Left renal cortex interstitium (tissue), 4 donors: ENCODE measurements at places on chromosomes 12 and 14. TPM values are rescaled to one million over a fixed set of nuclear protein-coding genes. Genes with fewer than 3 reads are reported as not detected.

The USP15 gene
- 51.2 TPM for polyA plus RNA-seq

The TMEM63C gene
- 1.5 TPM for polyA plus RNA-seq

The SOAT2 gene
- 1.2 TPM for polyA plus RNA-seq

DNA sequence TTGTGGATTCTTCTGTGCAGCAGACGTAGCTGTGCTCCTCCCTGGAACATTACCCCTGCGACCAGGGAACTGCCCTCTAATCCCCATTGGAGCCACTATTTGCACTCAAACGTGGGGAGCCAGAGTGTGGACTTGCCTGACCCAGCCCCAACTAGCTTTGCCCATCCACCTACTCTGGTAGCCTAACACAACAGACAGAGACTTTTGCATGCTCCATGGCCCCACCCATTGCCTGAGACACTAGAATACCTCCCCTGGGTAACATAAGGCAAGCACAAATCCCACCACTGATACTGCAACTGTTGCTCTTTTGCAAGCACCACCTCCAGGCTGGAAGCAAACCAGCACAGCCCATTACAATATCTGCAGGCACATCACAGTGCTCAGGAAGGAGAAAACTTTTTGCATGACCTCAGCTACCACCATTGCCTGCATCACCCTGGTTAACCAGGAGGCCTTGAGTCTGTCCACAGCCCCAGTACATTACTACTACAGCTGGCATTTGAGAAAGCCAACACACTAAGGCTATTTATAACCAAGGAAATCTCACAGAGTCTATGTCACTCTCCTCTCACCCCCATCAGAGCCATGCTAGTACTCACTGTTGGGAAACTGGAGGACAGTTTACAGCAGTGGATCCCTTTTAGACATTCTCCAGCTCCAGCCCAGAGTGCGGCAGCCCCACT lies 15.0 kb downstream of the CEP128 start:
- no peak for DNase-seq

DNA sequence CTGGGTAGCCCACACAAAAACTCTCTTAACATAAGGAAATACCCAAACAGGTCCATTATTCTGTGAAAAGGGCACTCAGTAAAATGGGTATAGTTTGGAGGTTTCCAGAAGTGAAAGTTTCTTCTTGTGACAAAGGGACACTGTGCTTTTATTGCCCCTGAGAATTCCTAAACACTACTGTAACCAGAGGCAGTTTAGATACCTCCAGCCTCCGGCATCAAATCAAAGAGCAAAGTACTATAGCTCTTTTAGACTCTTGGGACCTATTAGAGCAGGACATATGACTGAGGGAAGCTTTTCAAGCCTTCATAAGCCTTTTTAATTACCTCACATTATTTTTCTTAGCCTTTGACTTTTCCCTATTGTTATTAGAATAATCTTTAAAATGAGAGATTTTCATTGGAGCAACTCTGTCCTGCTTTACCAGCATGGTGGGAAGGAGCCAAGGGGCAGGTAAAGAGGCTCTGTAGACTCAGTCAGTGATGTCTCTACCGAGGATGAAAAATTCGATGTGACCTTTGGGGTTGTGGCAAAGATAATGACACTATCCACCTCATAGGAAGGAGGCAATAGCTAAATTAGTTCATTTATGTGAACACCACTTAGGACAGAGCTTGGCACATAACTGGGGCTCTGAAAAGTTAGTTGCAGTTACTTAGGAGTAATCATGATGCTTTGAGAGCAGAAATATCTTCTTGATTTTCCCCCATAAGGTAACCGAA lies 85.1 kb downstream of the IFNG start:
- no peak for DNase-seq

DNA sequence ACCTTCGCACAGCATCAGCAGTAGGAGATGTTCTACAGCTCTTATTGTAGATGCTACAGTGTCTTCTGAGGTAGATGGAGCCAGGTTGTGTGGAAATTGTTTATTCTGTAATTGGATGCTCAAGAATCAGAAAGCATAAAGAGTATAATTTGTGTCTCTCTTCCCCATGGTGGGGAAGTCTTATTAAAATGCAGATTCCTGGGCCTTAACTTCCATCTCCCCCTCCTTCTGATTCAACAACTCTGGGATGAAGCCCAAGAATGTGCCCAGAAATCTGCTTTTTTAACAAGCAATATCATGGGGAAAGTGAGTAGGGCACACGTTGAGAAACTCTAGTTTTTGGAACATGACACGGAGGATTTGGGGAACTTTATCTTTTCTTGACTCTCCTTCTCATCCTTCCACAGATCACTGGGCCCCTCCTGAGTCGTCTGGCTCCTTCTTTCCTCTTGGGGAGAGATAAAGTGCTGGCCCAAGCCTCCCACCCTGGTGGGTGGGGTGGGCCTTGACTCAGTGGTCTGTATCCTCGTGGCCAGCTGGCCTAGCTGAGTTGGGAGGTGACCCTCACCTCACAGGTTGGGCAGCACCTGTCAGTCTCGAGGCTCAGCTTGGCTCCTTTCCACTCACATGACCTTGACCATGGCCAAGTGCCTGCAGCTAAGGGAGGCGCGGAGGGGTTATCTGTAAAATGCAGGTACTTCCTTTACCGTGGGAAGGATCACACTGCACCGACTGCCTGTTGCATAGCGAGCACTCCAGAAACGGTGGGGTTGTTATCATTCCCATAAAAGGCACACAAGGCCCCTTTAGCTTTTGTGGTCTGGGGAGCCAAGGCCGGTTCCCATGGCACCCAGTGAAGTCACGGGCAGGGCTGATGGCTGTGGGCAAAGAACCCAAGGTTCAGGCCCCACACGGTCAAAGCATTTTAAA lies 141.9 kb downstream of the CHST11 start:
- DNase-seq: no peak

DNA sequence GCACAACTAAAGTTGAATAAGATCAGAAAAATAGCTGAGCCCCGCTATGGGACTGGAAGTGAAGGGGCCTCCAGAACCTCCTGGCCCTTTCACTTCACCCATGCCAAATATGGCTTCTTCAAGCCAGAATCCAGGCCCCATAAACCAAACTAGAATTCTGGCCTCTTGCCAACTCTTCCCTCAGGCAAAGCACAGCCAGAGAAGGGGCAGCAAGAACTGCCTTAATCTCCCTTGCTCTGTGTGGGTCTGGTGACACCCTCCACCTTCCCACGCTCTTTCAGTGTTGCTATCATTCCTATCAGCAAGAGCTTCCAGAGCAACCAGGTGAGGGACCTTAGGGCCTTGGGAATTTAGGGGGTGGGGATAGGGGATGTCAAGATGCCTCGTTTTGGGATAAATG lies 3.1 kb upstream of the PNMA1 start:
- no peak for DNase-seq

DNA sequence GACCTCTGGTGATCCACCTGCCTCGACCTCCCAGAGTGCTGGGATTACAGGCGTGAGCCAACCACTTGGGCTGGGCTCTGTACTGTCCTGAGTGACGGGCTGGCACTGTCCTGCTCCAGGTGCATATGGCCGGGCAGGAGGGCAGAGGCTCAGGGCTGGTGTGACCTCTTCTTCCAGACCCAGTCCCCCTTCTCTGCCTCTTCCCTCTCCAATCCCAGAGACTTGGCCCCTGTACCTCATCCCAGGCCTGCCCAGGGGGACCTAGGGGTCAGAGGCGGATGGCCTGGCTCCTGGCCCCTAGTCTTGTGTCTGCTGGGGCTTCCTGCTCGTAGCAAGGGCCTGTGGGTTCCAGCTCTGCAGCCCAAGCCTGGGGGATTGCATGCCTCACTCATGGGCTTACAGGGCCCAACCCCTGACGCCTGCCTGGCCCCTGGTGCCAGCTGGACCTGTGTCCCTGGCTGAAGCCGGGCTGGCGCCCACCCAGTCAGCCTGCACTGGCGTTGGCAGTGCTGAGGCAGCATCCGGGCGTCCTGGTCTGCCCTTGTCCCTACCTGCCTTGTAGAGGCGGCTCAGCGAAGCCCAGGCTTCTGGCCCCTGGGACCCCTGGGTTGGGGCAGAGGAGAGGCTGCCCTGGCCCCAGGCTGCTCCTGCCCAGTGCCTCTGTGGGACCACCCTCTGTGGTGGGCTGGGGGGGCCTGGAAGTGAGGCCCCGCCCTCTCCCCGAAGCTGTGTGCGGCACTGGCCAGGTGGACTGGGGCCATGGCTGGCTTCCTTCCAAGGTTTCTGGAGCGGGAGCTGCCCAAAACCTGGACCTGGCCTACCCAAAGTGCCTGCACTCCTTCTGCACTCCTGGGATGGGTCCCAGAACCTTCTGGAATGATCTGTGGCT lies 4.3 kb downstream of the TEDC1 start:
- no peak for DNase-seq

GRCh38 chr14:77746064-77746702 lies 14.8 kb downstream of the SNW1 start:
- DNase-seq: no peak

DNA sequence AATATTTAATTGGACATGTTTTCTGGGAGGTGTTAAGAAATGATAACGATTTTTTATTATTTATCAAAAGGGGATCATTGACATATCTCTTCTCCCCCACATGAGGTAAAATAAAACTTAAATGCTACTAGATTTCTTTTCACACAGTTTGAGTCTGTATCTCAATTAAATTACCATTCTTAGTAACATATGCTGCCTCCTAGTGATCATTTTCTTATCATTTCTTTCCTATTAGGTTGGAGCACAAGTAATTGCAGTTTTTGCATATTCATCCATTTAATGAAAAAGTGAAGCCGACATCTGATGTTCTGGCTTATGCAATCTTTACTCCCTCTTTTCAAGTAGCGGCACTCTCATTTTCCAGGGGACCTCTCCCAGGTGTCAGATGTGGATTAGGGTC lies 24.9 kb downstream of the PUS7L start:
- no peak for DNase-seq

DNA sequence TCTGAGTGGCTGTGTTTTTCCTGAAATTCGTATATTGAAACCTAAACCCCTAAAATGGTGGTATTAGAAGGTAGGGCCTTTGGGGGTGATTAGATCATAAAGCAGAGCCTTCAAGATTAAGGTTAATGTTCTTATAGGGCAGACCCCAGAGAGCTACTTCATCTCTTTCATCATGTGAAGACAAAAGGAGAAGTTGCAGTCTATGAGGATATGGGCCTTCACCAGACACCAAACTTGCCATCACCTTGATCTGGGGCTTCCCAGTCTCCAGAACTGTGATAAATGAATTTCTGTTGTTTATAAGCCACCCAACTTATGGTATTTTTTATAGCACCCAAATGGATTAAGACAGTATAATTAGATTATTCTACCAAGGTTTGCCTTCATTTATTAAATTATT lies 275.0 kb upstream of the ATP2B1 start:
- no peak for DNase-seq

DNA sequence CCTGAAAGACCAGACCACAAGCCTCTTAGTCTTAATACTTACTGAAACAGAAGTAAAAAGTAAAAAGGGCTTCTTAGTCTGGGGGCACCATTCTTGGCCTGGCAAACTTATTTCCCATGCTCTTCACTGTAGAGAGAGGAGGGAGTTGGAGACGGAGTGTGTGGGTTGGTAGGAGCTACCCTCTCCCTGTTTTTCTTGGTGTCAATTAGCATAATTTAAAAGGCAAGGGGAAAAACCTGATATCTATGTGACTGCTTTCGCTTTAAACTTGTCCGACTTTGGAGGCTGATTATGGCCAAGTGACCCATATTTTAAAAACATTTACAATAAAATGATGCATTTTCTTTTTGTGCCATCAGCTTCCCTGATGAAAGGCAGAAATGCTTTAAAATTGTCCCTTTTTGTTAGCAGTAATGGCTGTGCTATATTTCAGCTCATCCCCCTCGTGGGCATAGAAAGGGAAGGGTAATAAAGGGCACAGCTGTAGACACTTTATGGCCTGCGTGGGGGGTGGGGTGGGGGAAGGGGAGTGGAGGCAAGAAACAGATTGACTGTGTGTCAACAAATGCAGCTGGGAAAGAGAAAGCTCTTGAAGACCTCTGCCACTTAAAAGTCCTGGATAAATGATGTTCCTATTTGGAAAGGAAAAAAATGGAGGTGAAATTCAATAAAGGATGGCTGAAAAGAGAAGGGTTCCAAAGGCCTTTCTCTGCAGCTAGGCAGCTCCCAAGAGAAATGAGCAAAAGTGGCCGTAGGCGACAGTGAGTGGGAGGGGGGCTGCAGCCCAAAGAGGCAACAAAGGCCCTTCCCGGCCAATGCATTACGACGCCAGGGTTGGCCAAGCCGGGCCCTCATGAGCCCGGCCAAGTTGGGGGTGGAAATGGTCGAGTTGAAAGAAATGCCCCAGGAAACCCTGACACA lies 57.5 kb upstream of the TMEM263 start:
- no peak for DNase-seq
